A549 treated with DMSO at 1 μM for 4 hours (cell line): ENCODE measurements at places on chromosomes 7 and 10. TPM values are rescaled to one million over a fixed set of nuclear protein-coding genes. Genes with fewer than 3 reads are reported as not detected.

SPDYE11 gene
- not detected in 5 replicates for total RNA-seq

UPK3B gene
- 10.4 to 20.2 TPM (median 18.3 TPM) in 5 replicates for total RNA-seq

TFEC gene
- 0.07 TPM in 1 of 5 replicates, not detected in the others for total RNA-seq

ALOX5 gene
- total RNA-seq: 0.13 to 0.66 TPM (median 0.28 TPM) in 5 replicates

COMMD3 gene
- total RNA-seq: 47.6 to 57.0 TPM (median 51.3 TPM) in 5 replicates

TCAF2 gene
- total RNA-seq: 0.20 to 0.37 TPM (median 0.30 TPM) in 5 replicates

PTPRZ1 gene
- not detected in 5 replicates for total RNA-seq

RELN gene
- 0.03 to 0.13 TPM in 2 of 5 replicates, not detected in the others for total RNA-seq

PSTK gene
- 3.3 to 5.8 TPM (median 4.6 TPM) in 5 replicates for total RNA-seq

PPP1R9A gene
- total RNA-seq: 3.0 to 5.8 TPM (median 5.6 TPM) in 5 replicates

KIF11 gene
- 34.6 to 44.8 TPM (median 42.7 TPM) in 5 replicates for total RNA-seq

FBH1 gene
- 29.6 to 43.5 TPM (median 40.6 TPM) in 5 replicates for total RNA-seq

ACTR3C gene
- not detected in 5 replicates for total RNA-seq

WNT8B gene
- 0.07 TPM in 1 of 5 replicates, not detected in the others for total RNA-seq

DYNC1I1 gene
- total RNA-seq: 0.14 to 0.36 TPM in 2 of 5 replicates, not detected in the others

GPR158 gene
- total RNA-seq: 0.02 to 0.06 TPM (median 0.05 TPM) in 5 replicates

ASL gene
- 19.8 to 22.4 TPM (median 21.3 TPM) in 5 replicates for total RNA-seq

GALNT17 gene
- not detected in 5 replicates for total RNA-seq

ARMC3 gene
- total RNA-seq: 0.50 to 0.81 TPM (median 0.65 TPM) in 5 replicates

LMOD2 gene
- not detected in 5 replicates for total RNA-seq

SPDYE2B gene
- total RNA-seq: 0.05 TPM in 1 of 5 replicates, not detected in the others

ITGA8 gene
- not detected in 5 replicates for total RNA-seq

CRYGN gene
- total RNA-seq: not detected in 5 replicates

ZDHHC6 gene
- total RNA-seq: 21.8 to 34.4 TPM (median 31.6 TPM) in 5 replicates

IFIT1B gene
- not detected in 5 replicates for total RNA-seq

NME8 gene
- total RNA-seq: not detected in 5 replicates

WEE2 gene
- total RNA-seq: not detected in 5 replicates

DNAJC1 gene
- total RNA-seq: 21.7 to 33.2 TPM (median 29.2 TPM) in 5 replicates

PAX4 gene
- total RNA-seq: not detected in 5 replicates

PAPOLB gene
- total RNA-seq: not detected in 5 replicates

SPDYE6 gene
- total RNA-seq: not detected in 5 replicates

FANK1 gene
- total RNA-seq: 2.9 to 5.7 TPM (median 4.2 TPM) in 5 replicates

RBP3 gene
- not detected in 5 replicates for total RNA-seq

MUC12 gene
- 15.5 to 19.1 TPM (median 18.6 TPM) in 5 replicates for total RNA-seq

CPVL gene
- 0.16 to 0.45 TPM (median 0.25 TPM) in 4 of 5 replicates, not detected in the other for total RNA-seq

FKBP6 gene
- not detected in 5 replicates for total RNA-seq

PTF1A gene
- total RNA-seq: not detected in 5 replicates

NET1 gene
- total RNA-seq: 79.0 to 102 TPM (median 91.9 TPM) in 5 replicates

CYP3A4 gene
- total RNA-seq: not detected in 5 replicates

ACHE gene
- 1.4 to 2.5 TPM (median 1.8 TPM) in 5 replicates for total RNA-seq

AOAH gene
- total RNA-seq: 0.06 to 0.13 TPM in 2 of 5 replicates, not detected in the others

NUP205 gene
- 49.3 to 62.2 TPM (median 56.9 TPM) in 5 replicates for total RNA-seq

HDAC9 gene
- total RNA-seq: 0.11 to 0.51 TPM (median 0.29 TPM) in 5 replicates

FXYD4 gene
- not detected in 5 replicates for total RNA-seq

C10orf67 gene
- total RNA-seq: 0.03 to 0.13 TPM (median 0.06 TPM) in 4 of 5 replicates, not detected in the other

ZNF316 gene
- total RNA-seq: 12.9 to 15.2 TPM (median 13.1 TPM) in 5 replicates

IL6 gene
- total RNA-seq: 2.3 to 7.6 TPM (median 3.2 TPM) in 5 replicates

POU6F2 gene
- total RNA-seq: not detected in 5 replicates

BRI3 gene
- total RNA-seq: 104 to 168 TPM (median 157 TPM) in 5 replicates

TLX1 gene
- total RNA-seq: 0.05 TPM in 1 of 5 replicates, not detected in the others

NOS3 gene
- total RNA-seq: 0.17 to 0.49 TPM (median 0.26 TPM) in 5 replicates

CFAP46 gene
- 0.45 to 2.0 TPM (median 1.4 TPM) in 5 replicates for total RNA-seq

IL2RA gene
- not detected in 5 replicates for total RNA-seq

DGKI gene
- 0.15 to 0.38 TPM (median 0.30 TPM) in 5 replicates for total RNA-seq

SPACDR gene
- total RNA-seq: 0.45 to 0.90 TPM (median 0.75 TPM) in 4 of 5 replicates, not detected in the other

LAMB1 gene
- total RNA-seq: 126 to 145 TPM (median 142 TPM) in 5 replicates
